ENCODE measurements at places on chromosomes 3 and 15.
A peak's percentile ranks its signal among the peaks of the same experiment; 100 is the strongest.

DNA sequence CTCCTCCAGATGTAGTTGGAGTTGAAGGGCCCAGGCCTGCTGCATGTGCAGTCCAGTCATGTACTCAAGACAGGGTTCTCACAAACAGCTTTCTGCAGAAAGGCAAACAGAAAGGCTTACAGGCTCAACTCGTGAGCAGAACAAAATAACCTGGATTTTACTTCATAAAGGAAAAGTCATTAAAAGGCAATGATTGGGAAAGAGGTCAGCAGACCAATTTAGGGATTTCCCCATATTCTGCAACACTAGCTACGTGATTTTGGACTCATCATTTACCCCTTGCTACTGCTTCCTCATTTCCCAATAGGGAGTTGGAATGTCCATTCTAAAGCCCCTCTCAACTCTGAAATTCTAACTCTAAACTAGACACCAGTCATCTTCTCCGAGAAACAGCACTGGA lies 18.1 kb downstream of the METTL6 start:
- no peak for DNase-seq

- no peak for DNase-seq
Measured at GRCh38 chr3:29263476-29263875, 17.4 kb upstream of the RBMS3 start.

GRCh38 chr3:125107861-125108567 lies 52.2 kb upstream of the HEG1 start:
- peak; percentile 90 for DNase-seq

- DNase-seq: no peak
Measured at GRCh38 chr3:111594781-111595180, 365 bp downstream of the ZBED2 start.

- no peak for DNase-seq
Measured at GRCh38 chr15:36761132-36761847, 181.9 kb downstream of the CDIN1 start.

- no peak for DNase-seq
Measured at GRCh38 chr15:55183679-55184078, 13.1 kb downstream of the RSL24D1 start.

- DNase-seq: peak; percentile 41
Measured at GRCh38 chr3:58588030-58588614, 10.9 kb upstream of the FAM107A start.

DNA sequence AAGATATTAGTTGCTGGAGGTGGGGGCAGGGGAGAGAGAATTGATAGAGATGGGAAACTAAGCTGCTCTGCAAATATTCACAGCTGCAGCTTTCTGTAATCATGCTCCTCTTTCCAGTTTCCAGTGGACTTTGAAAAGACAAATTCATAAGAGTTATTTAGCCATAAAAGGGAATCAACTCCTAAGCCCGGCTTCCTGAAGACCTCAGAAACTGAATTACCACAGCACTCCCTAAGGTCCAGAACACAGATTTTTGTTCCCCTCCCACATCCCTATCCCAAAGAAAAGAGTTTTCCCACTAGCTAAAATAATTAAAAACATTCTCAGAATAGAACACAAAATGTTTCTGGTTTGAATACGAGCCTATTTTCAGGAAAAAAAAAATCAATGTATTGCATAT lies 871.8 kb upstream of the NR2F2 start:
- DNase-seq: peak; percentile 43

DNA sequence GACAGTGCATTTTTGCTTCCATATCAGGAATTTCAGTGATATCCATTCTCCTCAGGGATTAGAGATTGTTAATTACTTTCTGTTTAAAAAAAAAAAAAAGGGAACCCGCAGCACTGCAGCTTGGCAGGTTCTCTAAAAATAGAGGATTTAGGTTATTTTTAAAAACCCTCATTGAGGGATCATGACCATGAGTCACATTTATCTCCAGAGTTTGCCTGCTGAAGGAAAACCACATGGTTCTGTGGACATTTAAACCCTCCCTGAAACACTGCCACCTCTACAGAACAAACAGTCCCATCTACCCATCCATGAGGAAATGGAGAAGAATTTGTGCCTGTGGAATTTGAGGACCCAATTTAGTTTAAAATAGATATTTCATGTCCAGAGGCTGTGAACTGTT lies 66.2 kb upstream of the UBE2E1 start:
- DNase-seq: peak; percentile 72

DNA sequence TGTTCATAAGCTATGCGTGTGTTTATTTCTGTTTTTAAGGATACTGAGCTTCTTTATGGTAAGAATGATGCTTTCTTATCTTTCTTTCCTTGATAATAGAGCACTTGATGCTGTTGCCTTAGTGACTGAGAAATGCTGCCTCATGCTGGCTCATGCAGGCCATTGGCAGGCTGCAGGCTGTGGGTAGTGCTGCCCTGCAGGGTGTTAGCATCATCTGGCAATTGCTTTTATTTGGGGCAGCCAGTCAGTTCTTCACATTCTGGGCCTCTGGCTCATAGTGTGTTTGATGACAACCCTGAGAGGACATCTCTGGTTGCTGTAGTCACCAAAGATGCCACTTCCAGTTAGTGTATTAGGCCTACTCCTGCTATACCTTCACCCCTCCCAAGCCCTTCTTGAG lies 66.2 kb upstream of the ONECUT1 start:
- DNase-seq: no peak

GRCh38 chr3:122697952-122698620 lies 17.4 kb downstream of the PARP14 start:
- DNase-seq: no peak

GRCh38 chr15:73927003-73927475 lies 777 bp downstream of the LOXL1 start:
- DNase-seq: no peak

DNA sequence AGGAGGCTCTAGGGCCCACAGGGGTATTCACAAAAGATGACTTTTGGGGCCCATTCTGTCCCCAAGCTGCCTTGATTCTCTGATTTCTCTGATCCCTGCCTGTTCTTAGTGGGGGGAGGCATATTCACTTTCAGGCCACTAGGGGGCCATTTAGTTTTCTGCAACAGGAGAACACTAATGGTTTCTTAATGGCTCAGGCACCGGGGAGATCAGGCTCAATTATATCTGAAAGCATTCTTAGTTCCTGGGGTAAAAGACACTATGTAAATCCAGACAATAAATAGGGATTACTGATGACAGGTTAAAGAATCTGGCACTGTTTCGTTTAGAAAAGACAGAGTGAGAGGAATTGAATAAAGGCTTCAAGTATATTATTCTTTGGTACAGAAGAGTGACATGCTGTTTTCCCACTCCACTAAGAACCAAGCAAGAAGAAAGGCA lies 2.5 kb upstream of the INAFM2 start:
- peak; percentile 69 for DNase-seq

- DNase-seq: no peak
Measured at GRCh38 chr15:64444836-64445235, 15.5 kb upstream of the ZNF609 start.

DNA sequence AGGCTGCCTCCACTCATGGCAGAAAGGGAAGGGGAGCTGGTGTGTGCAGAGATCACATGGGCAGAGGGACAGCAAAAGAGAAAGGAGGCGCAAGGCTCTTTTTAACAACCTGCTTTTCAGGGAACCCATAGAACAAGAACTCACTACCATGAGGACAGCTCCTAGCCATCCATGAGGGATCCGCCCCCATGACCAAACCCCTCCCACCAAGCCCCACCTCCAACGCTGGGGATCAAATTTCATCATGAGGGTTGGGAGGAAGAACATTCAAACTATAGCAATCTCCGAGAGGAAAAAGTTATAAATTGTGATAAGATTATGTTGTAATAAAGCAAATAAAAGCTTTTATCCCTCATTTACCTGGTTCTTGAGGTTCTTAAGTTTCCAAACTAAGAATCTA lies 84.7 kb upstream of the LMCD1 start:
- DNase-seq: peak; percentile 33

- DNase-seq: no peak
Measured at GRCh38 chr3:133383175-133383574, 16.7 kb upstream of the BFSP2 start.

DNA sequence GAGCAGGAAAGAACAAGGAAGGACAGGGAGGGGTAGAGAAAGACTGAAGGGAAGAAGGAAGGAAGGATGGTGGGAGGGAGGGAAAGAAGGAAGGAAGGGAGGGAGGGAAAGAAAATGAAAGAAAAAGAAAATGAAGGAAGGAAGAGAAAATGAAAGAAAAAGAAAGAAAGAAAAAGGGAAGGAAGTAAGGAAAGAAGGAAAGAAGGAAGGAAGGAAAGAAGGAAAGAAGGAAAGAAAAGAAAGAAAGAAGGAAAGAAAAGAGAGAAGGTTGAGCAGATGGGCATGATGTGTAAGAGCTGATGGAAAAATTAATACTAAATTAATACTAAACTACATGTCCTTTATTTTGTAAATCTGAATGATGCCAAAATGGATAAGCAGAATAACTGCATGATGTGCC lies 418.3 kb upstream of the CDIN1 start:
- no peak for DNase-seq

- DNase-seq: no peak
Measured at GRCh38 chr3:186717039-186717457, at the start of gene KNG1. Gene KNG1 (plus strand): TSS chr3:186717359. CDS start chr3:186717543, 184 bp downstream.

GRCh38 chr15:95298729-95299128 lies 1031.8 kb upstream of the NR2F2 start:
- DNase-seq: no peak

DNA sequence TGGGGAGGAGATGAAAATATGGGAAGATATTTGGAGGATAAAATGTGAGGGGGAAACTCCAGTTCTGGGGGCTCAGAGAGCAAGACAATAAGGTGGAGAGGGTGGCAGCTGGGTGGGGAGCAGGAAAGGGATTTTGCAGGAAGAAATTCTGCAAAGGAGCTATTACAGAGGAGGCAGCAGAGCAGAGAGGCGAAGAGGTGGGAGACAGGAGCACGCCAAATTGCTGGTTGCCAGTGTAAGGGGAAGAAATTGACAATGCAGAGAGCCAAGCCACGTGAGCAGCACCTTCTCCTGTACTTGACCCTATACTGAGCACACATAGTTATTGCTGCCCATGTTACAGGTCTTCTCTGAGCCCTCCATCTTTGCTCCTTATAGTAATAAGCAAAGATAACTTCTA lies 190.3 kb upstream of the ONECUT1 start:
- DNase-seq: no peak

GRCh38 chr3:194951931-194952582 lies 266.4 kb downstream of the FAM43A start:
- no peak for DNase-seq

DNA sequence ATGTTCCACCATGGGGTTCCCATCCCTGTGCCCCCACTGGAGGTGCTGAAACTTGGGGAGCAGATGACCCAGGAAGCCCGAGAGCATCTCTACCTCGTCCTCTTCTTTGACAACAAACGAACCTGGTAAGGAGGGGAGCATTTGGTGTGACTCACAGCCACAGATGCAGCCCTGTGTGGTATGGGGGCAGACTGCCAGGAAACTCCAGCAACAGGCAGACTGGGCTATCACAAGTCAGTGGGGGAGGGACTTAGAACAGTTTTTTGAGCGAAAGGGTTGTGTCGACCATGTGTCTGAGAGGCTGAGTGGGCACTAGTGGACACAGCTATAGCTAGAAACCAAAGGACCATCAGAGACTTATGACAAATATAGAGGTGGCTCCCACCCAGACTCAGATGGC lies 3.4 kb upstream of the OGG1 start:
- DNase-seq: peak; percentile 87

DNA sequence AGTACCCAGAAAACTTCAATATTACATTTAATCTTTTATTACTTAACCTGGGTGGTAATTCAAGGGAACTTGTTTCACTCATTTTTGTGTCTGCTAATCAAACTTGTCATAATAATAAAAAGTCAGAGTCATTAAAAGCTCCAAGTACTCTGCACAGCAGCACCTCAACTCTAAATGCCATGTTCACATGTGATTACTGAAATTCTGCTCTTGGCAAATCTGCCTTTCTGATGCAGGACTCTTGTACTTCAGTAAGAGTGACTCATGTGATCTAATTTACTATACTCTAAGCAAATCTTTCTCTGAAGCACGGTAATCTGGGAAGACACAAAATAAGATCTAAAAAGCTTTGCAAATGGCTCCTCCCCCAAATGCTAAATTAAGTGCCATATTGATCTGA lies 6.4 kb downstream of the ROBO1 start:
- DNase-seq: no peak

- no peak for DNase-seq
Measured at GRCh38 chr15:51866161-51866560, 36.7 kb downstream of the TMOD3 start.

- DNase-seq: peak; percentile 28
Measured at GRCh38 chr3:29892976-29893554, 612.2 kb downstream of the RBMS3 start.

- DNase-seq: peak; percentile 30
Measured at GRCh38 chr3:182837855-182838454, 44.7 kb downstream of the ATP11B start.

GRCh38 chr15:71634820-71635560 lies 175.4 kb upstream of the NR2E3 start:
- peak; percentile 79 for DNase-seq

DNA sequence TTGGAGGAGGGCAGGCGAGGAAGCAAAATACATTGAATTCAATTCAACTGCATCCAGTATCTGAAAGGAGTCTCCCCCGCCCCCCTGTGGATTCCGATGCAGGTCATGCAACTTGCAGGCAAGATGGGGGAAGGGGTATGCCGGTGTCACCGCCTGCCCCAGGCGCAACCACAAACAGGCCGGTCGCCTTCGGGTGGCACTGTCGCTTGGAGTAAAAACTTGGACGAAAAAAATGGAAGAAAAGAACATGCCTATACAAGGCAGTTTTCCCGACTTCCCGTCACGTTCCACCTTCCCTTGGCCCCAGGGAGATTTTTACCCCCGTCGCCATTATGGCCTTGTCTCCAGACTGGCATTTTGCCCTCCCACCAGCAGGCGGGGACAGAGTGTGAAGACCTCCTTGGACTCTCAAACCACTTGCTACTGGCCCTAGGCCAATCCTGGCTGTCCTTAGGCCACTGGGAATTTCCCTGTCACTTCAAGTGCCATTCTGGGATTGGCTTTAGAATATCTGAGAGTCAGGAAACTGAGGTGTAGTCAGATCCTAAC lies 1.6 kb upstream of the NTRK3 start:
- no peak for DNase-seq

GRCh38 chr3:146884721-146885120 lies 279.6 kb upstream of the PLSCR5 start:
- peak; percentile 62 for DNase-seq

DNA sequence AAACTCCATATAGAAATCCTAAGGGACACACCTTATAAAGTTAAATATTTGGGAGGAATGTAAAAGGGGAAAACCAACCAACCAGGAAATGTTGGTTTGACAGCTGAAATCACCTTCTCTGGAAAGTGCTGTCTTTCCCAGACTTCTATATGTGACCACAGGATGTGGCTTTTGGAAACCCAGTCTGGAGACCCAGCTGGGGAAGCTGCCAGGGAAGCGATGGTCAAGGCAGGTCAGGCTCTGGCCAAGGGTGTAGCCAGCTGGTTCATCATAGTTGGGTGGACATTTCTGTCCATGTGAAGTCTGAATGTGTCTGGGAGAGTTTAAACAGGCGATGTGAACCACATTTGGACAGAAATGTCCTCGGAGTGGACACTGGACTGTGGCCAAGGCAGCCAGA lies 73.9 kb downstream of the ARNT2 start:
- peak; percentile 82 for DNase-seq

GRCh38 chr3:27573780-27574437 lies 89.7 kb upstream of the SLC4A7 start:
- no peak for DNase-seq

Measured in fibroblast of upper back skin (primary cell).